Activated CD4-positive, alpha-beta T cell treated with anti-CD3 and anti-CD28 coated beads for 1 hour (primary cell): ENCODE measurements at places on chromosomes 7 and 10.
A peak's percentile ranks its signal among the peaks of the same experiment; 100 is the strongest.

DNA sequence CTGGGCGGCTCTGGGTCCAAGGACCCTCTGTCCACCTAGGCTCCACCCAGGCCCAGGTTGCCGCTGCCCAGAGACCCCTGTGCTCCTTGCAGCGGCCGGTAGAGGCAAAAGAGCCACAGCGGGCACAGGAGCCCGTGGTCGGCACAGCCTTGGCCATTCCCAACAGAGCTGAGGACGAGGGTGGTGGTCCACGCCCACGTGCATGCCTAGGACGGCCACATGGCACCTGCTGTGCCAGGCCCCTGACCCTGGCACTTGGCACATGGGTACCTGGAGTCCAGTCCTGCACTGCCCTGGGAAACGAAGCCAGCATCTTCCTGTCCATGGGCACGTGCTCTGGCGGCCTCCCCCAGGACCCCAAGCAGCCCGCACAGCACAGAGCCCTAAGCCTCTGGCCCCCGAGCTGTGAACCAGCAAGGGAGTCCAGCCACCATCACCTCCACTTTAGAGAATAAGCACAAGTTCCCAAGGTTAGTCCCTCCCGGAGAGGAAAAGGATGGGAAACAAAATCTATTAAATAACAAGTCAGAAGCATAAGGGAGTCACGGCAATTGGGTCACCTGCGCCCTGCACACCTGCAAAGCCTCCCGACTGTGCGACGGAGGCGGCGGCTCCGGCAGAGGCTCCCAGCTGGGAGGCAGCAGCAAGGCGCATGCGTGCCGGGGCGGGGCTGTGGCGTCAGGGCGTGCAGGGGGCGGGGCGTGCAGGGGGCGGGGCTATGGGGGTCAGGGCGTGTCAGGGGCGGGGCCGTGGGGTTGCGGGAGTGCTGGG, 59.1 kb downstream of the STK32C start:
- peak; percentile 61 for DNase-seq

GRCh38 chr10:51204701-51205100, 130.4 kb downstream of the PRKG1 start:
- DNase-seq: no peak

GRCh38 chr10:25177093-25177753, 2.4 kb downstream of the GPR158 start:
- no peak for DNase-seq

- no peak for DNase-seq
Measured at GRCh38 chr10:104035194-104036068, 50.2 kb downstream of the COL17A1 start.

- DNase-seq: no peak
Measured at GRCh38 chr7:50669890-50670289, 104.7 kb upstream of the DDC start.

- no peak for DNase-seq
Measured at GRCh38 chr10:112296908-112297331, 13.7 kb downstream of the TECTB start.

- DNase-seq: no peak
Measured at GRCh38 chr7:101906291-101907240, 89.1 kb downstream of the CUX1 start.
